ENCODE measurements at places on chromosomes 12 and 14.
A peak's percentile ranks its signal among the peaks of the same experiment; 100 is the strongest.

- DNase-seq = no peak
Measured at GRCh38 chr12:102342281-102343006, 137.9 kb downstream of the IGF1 start.

- DNase-seq = no peak
Measured at GRCh38 chr12:108948367-108948766, 68.5 kb downstream of the DAO start.

- DNase-seq = no peak
Measured at GRCh38 chr12:120214626-120215356, 13.9 kb upstream of the RPLP0 start.

- DNase-seq = no peak
Measured at GRCh38 chr12:12349711-12350665, at the start of gene MANSC1. TSS of gene MANSC1 (minus strand) at chr12:12350242. CDS start at chr12:12343314, 6,928 bp downstream.

- DNase-seq = no peak
Measured at GRCh38 chr14:91911474-91912032, 35.9 kb downstream of the FBLN5 start.

DNA sequence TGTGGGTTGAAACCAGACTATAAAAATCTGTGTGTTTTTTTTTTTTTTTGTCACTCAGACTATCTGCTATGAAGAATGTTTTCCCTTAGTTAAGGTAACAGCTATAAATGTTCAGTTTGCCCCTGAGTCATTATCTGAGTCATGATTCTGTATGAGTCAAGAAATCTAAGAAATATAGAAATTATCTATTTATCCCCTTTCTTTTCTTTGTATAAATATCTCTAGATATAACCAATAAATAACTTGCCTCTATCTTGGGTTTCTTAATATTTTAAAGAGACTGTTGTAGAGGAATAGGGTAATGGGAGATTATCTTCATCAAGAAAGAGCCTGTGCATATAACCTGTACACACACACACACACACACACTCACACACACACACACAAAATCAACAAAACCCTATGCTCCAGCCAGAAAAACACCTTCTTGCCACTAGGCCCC, 161.7 kb upstream of the EEA1 start:
- no peak for DNase-seq

DNA sequence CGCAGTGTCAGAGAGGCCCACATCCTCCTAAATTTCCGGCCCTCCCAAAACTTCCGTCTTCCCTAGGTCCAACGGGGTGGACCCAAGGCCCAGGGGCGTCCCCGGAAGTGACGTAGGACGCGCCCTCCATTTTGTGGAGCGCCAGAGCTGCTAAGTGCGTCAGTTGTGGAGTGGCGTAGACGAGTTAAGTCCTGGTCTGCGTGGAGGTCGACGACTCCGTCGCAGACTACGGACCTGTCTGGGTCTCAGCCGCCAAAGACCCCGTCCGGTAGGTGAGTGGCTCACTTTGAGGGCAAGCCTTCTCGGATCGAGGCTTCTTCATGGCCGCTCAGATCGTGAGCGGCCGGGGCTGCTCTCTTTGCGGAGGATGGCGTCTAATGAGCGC, at the start of gene SRSF5:
Gene SRSF5 (plus strand): TSS at position 159 of the 385 bp plus-strand sequence. CDS start 1,015 bp downstream, outside the sequence.
- DNase-seq = peak; percentile 74

DNA sequence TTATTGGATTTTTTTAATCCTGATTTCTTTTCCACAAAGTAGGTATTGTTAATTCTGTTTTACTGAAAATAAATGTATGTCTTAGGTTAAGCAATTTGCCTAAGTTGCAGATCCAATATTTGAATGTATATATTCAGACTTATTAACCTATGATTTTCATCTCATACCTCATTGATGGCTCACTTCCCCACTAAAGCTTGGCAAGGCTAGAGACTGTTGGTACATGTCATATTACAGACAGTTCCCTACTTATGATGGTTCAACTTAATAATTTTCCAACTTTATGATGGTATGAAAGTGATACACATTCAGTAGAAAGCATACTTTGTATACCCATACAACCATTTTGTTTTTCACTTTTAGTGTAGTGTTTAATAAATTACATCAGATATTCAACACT, 33.2 kb upstream of the KCNH3 start:
- no peak for DNase-seq

- DNase-seq = no peak
Measured at GRCh38 chr14:99546234-99546879, 57.6 kb downstream of the CCDC85C start.

GRCh38 chr14:102819176-102819628, 42.0 kb downstream of the TRAF3 start:
- no peak for DNase-seq

- peak; percentile 2 for DNase-seq
Measured at GRCh38 chr12:95205685-95206084, 11.6 kb downstream of the FGD6 start.

GRCh38 chr14:46988312-46988711, 336.7 kb upstream of the RPL10L start:
- DNase-seq = no peak

- DNase-seq = no peak
Measured at GRCh38 chr14:68211421-68211820, 391.8 kb downstream of the RAD51B start.

DNA sequence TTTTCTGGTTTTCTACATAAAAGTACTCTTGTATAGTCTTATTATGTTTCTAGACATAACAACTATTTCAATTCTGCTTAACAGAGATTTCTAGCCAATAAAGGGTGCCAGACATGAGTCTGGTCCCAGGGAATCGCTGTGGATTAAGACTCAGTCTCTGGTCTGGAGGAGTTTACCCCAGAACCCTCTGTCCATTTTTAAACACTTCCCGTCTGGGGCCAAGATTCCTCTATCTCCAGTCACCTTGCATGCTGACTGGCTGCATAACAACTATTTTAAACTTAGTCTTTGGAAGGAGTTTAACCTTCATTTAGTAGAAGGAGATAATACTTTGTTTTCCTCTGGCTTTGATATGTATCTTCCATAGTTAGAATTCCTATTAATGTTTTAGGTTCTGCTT, 163.1 kb upstream of the IFNG-AS1 start:
- DNase-seq = no peak

DNA sequence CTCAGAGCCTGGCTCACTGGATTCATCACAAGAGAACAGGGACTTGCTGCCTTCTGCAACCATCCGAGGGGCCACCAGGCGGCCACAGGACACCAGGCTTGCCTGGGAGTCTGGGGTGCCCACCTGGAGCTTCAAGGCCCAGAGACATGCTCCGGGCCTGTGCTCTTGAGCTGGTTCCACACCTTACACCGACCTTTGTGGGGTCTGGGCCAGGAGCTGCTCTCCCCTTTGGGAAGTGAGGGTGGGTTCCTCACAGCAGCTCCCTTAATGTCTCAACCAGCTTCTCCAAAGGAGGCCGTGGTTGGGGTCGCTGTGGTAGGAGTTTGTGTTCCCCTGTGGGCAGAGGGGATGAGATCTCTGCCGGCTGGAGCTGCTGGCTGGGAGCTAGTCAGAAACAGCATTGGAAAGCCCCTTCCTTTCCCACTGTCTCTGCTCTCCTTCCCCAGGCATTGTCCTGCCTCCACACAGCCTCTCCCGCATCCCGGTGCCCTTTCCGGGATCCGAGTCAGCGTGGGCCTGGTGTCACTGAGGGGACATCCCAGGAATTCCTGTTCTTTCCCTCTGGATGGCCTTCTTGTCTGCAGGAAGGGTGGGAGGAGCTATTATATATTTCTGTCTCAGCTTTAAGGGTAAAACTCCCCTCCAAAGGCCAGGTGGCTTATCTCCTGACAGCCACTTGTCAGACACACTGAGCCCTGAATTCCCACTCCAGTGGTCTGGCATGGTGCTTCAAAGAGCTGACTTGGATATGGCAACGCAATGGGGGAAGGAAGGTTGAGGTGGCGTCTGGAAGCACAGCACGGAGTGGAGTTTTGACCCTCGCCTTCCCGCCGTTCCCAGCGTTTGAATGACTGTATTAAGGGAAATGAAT, 5.1 kb upstream of the PAPLN start:
- DNase-seq = no peak

DNA sequence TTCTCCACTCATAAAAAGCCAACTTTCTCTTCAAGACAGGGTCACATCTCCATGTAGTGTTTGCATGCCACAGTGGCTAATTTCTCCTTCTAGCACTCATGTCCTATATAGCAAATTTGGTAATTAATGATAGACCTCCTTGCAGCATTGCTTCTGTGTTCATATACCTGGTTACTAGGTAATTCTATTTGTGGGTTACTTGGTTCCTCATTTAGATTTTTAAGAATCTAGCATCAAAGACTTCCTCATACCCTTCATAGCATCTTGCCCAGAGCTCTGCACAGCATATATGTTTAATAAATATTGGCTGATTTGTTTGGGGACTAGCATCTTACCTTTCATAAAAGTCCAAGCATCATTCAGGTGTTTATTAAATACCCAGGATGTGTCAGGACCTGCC, 152.1 kb downstream of the DUSP6 start:
- DNase-seq = no peak

- no peak for DNase-seq
Measured at GRCh38 chr14:75499084-75499875, 23.0 kb upstream of the BATF start.

DNA sequence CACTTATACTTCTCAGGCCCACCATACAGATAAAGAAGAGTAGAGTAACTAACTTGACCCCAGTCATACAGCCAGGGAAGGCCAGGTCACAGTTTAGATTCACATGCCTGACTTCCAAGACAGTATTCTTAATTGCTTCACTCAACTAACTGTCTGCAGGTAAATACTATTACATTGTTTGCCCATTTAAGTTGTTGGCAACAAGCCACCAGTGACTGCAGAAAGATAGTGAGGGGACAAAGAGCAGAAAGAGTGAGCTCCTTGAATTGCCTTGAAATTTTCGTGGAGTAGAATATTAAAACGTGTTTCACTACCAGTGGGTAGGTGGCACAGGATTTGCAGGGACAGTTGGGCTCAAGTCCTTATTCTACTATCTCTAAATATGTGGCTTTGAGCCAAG, 146.3 kb upstream of the RMST start:
- no peak for DNase-seq

DNA sequence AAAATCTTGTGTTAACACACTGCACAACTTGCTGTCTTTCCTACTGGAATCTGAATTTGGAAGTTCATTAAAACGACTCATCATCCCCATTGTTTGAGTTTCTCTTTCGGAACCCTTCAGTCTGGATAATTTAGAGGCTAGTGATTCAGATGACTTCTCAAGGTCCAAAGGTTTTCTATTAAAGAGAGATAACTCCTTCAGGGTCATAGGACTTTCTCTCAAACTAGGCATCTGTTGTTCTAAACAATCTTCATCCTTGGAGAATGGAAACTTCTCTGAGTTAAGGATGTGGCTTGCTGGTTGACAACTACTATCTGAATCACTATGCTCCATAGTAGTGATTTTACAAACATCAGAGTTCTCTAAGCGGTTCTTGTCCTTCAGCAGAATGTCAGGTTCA, 4.4 kb downstream of the MLH3 start:
- DNase-seq = no peak

- no peak for DNase-seq
Measured at GRCh38 chr12:99131751-99132199, 486.7 kb downstream of the APAF1 start.

DNA sequence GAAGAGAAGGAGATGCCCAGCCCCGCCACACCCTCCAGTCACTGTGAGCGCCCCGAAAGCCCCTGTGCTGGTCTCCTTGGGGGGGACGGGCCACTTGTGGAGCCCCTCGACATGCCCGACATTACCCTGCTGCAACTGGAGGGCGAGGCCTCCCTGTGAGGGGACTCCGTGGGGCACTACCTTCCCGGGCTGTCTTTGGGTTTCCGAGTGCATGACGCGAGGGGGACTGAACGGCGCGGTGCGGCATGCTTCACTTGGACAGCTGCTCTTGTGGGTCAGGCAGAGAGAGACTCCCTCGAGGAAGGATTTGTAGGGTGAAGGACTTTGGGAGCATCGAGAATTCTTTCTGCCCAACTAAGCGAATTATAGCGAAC, 1.1 kb downstream of the CCDC184 start:
- no peak for DNase-seq

GRCh38 chr14:36504771-36505175, 15.3 kb downstream of the NKX2-1 start:
- DNase-seq = no peak

DNA sequence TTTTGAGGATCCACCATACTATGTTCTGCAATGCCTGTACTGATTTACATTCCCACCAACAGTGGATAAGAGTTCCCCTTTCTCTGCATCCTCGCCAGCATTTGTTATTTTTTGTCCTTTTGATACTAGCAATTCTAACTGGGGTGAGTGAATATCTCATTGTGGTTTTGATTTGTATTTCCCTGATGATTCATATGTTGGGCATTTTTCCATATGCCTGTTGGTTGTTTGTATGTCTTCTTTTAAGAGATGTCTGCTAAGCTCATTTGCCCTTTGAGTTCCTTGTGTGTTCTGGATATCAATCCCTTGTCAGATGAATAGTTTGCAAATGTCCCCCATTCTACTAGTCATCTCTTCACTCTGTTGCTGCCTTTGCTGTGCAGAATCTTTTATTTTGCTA, 49.0 kb upstream of the MSRB3 start:
- no peak for DNase-seq

- no peak for DNase-seq
Measured at GRCh38 chr12:126483145-126484068, 1418.2 kb downstream of the AACS start.

- no peak for DNase-seq
Measured at GRCh38 chr14:59465316-59466135, at the start of gene GPR135. TSS of gene GPR135 (minus strand) at chr14:59465380. CDS start at chr14:59465226, 154 bp downstream.

GRCh38 chr14:38129192-38129591, 78.5 kb upstream of the SSTR1 start:
- no peak for DNase-seq

DNA sequence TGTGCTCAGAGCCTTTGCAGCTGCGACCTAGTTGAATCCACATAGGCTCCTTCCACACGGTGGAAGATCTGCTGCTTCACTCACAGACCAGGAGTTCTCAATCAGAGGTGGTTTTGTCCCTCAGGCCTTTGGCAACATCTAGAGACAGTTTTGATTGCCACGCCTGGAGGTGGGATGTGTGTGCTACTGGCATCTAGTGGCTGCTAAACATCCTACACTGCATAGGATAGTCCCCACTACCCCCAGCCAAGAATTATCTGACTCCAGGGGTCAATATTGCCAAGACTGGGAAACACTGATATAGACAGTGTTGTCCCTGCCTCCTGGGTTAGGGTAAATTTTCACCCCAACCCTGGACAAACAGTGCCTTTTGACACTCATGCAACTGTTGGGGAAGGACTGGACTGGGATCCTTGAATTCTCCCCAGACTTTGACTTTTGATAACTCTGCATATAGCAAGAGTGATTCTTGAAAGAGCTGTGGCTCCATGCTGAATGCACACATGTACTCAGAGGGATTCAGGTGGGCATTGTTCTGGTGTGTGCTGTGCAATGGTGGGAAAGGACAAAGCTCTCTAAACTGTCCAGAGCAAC, 39.8 kb downstream of the BAZ2A start:
- DNase-seq = no peak

DNA sequence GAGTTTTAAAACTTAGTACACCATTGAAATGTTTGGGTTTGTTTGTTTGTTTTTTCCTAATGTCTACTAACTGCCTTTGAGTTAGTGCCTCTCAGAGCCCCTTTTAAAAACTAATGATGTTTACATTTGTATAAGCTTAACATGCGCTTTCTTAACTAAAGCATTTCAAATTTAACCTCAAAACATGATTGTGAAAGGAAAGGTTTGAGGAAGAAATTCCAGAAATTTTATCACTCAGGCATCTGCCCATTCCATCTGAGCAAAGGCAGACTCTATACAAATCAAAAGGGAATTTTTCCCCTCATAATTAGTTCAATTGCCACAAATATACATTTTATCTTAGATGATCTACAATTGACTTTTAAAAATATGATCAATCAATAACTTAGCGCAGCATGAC, 230.7 kb upstream of the CAND1 start:
- no peak for DNase-seq

- DNase-seq = no peak
Measured at GRCh38 chr12:5510251-5510805, 78.4 kb downstream of the NTF3 start.

All from GOT3 (cell line).